RPMI8226 (cell line): ENCODE measurements at places on chromosomes 4 and X.

DNA sequence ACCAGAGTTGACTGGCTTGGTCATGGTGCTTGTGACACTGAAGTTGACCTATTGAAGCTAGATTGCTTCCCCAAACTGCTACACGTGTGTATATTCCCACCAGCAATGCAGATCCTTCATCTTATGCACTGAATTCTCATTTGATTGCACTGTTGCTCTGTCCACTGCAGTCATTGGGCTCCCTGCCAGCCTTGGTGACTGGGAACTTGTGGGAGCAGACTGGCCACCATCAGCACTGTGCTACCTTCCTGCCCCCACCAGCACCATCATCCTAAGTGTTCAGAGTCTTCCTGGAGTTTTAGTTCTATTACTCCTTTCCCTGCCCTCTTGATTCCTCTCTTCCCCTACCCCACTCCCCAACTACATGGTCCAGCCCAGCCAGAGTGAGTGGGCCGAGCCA is 117.7 kb upstream of the PRPS2 start:
- no peak for DNase-seq

- DNase-seq, result no peak
Measured at GRCh38 chr4:93373893-93374860, 454.4 kb upstream of the ATOH1 start.

DNA sequence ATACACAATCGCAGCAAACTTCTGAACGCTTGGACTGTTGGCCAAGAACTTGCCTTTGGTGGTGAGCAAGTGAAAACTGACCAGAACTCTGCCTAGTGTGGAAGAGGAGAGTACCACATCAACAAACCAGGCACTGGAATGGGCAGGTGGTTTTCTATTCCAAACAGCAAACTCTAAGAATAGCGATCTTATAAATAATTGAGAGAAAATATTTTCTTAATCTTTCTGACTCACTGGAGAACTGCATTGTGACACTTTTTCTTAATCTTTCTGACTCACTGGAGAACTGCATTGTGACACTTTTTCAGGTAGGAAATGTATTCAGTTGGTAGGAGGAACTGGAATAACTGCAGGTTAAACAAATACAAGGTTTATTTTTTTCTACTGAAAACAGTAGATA is 57.0 kb upstream of the SORBS2 start:
- DNase-seq, result no peak

DNA sequence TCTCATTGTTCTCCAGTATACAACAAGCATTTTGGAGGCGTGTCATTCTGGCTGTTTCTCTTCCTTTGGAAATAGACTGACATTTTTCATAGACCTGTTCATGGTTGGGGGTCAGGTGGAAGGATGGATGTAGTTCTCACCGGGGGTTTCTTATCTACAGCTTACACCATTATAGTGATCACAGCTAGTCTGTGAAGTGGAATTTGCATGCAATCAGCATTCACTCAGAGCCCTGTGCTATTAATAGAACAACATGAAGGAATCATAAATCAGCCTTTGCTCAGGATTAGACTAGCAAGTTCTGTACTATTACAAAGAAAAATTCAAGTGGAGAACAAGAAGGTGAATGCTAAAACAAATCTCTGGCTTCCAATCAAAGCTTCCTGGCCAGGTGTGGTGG is 132.6 kb upstream of the PUDP start:
- DNase-seq, result no peak

GRCh38 chr4:24662056-24662455 is 77.7 kb upstream of the DHX15 start:
- no peak for DNase-seq

GRCh38 chrX:40310016-40310415 is 212.3 kb upstream of the BCOR start:
- DNase-seq, result no peak

- no peak for DNase-seq
Measured at GRCh38 chrX:107171369-107172102, 34.7 kb downstream of the NUP62CL start.

GRCh38 chr4:148056879-148057278 is 325.0 kb downstream of the ARHGAP10 start:
- DNase-seq, result peak; percentile 93

- no peak for DNase-seq
Measured at GRCh38 chr4:173504181-173504503, 25.9 kb downstream of the HAND2 start.

GRCh38 chr4:174640146-174640545 is 117.9 kb upstream of the HPGD start:
- no peak for DNase-seq

- peak; percentile 50 for DNase-seq
Measured at GRCh38 chrX:64206556-64207162, 1.2 kb upstream of the AMER1 start.

GRCh38 chr4:100504086-100504874 is 13.5 kb downstream of the EMCN start:
- DNase-seq, result no peak

DNA sequence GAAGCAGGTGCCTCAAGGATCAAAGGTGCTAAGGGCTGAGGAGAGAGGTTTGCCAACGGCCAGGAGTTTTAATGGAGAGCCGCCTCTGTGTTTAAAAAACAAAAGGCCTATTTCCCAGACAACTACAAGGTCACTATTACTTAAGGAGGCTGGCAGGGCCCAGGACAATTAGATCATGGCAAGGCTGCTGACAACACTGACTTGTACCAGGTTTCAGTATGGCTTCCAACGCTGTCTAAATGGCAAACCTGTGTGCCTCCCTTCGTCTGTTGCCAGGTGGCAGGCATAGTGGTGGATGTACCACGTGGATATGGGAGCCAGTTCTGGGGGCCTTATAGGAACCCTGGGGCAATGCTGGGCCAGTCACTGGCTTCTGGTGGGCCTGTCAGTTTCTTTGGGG is 41.0 kb downstream of the NSG1 start:
- no peak for DNase-seq

DNA sequence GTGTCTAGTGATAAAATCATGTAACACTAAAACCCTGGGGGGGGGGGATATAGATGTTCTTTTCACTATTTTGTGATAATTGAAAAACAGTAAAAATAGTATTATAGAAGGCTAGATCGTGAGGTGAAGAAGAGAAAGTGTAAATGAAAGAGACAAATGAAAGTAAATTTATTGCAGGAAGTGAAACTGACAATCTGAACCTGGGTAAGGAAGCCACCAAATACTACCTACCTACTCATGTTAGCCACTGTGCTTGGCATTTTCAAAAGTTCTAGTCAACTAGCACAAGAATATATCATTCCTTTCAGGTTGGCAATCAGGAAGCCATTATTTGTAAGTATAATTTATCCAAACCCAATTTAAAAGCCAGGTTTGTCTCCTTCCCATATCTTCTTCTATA is 1366.1 kb downstream of the FAM133A start:
- no peak for DNase-seq

- peak; percentile 55 for DNase-seq
Measured at GRCh38 chr4:1502976-1503375, 96.7 kb upstream of the NKX1-1 start.

DNA sequence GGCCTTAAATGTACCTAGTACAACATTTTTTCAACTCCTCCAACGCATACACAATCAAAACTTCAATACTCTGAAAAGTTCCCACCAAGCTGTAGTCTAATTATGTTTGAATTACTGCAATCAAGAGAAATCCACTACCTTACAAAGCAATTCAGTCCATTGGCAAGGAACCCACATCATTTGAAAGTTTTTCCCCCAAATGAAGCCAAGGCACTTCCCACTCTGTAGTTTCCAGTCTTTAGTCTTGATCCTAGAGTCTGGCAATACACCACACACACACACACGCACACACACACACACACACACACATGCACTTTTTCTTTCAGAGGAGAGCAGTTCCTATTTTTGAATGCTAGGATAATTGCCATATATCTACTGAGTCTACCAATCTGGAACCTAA is 79.6 kb downstream of the ANTXR2 start:
- DNase-seq, result no peak

- DNase-seq, result no peak
Measured at GRCh38 chr4:112348488-112349158, 51.5 kb downstream of the ALPK1 start.

GRCh38 chrX:72255864-72256263 is 17.0 kb upstream of the ERCC6L start:
- DNase-seq, result no peak

DNA sequence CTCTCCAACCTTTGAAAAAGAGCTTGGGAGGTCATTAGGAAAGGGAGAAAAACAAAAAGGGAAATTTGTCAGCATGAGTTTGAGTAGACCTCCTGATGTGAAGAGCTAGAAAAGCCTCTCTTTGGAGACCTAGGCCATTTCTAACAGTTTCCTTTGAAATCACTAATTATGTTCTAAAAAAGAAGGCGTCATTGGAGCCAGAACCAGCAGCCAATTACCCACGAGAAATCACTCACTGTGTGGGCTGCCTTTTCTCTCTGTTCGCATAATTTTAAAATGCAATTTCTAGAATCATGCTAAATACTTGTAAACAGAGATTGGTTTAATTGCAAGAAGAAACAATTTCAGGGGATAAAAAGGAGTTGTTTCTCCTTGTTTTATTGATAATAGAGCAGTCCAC is 246.3 kb upstream of the GATB start:
- DNase-seq, result no peak

DNA sequence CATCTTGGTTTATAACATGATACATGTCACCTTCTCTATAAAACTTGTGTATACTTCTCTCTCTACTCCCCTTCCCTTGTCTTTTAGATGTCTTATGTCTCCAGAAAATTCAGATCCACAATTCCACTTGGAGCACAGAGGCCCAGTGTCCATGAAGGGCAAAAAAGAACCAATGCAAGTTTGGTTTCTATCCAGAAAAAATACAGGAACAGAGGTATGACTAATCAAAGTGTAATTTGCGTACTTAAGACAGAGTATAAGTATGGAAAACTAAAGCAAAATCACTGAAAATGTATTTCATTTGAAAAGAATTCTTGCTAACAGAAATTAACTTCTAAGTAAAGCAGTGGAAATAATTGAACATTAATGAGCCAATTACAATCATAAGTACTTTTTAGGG is 46.2 kb downstream of the GUCY1B1 start:
- no peak for DNase-seq

DNA sequence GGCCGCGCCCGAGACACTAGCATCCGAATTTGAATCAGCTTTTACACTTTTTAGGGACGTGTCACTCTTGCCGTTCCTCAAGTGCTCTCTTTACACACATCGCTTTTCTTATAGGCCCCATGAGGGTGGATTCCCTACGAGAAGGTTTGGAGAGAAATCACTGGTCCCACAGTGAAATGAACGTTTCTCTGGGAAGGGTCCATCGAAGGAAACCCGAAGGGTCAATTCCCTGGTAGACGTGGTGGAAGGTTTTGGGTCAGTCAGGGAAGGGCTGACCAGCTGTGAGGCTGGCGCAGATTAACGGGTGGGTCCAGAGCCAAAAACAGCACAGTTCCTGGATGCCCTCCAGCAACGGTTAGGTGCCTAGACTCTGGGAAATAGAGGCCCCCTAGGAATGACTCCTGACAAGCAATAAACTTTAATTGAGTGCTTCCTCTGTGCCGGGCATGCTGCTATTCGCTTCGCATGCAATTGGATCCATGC is 35.9 kb downstream of the ETDC start:
- DNase-seq, result peak; percentile 3

GRCh38 chr4:43607827-43608461 is 715.4 kb downstream of the GRXCR1 start:
- no peak for DNase-seq

GRCh38 chr4:84099599-84099998 is 399.5 kb downstream of the NKX6-1 start:
- DNase-seq, result no peak

DNA sequence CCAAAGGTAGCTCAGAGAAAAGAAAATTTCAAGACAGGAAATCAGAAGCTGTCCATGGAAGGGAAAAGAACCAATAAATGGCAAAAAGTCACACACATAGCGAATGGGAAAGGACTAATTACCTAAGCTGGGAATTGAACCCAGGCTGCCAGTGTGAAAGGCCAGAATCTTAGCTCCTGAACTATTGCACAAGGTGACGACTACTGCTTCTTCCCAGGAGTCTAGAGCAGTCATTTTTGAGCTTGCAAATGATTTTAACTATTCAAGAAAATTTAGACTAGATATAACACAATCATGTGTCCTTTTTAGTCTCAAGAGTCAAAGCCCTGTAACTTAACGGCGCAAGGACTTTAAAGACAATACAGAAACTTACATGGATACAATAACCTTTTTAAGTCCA is 34.1 kb upstream of the ZNF81 start:
- DNase-seq, result no peak

GRCh38 chrX:41442824-41443550 is 4.2 kb upstream of the NYX start:
- peak; percentile 45 for DNase-seq

DNA sequence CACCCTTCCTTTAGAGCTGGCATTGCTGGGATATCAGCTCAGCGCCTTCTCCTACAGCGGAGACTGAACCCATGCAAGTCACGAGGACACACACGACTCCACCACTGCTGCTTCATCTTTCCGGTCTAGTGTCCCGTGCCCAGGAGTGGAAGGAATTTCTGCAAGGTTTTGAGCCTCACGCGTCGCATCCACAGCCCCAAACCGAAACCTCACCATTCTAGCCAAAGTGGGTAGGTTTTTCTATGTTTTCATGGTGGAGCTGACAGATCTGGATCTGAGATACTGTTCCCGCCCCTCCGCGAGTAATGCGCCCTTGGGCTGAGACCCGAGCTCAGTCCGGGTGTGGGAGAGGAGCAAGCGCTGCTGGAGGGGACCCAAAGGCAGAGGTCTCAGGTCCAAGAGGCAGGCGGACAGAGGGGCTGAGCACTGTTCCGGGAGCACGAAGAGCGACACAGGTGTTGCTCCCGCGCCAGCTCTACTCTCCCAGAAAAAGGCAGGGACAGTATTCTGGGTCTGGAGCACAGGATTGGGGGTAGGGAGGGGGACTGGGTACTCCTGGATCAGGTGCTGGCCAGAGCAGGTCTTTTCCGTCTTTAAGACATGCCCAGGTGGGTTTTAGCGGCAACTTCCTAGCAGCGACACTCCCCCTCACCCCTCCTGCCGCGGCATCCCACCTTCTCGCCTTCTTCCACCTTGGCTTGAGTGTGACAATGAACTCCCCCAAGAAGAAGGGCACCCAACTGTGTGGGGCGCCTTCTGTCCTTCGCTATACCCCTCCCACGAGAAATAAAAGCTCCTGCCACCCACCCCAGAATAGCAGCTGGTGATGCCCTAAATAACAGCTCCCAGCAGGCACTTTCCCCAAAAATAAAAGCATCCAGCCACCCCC is 1.8 kb downstream of the EPHA5 start:
- DNase-seq, result no peak

DNA sequence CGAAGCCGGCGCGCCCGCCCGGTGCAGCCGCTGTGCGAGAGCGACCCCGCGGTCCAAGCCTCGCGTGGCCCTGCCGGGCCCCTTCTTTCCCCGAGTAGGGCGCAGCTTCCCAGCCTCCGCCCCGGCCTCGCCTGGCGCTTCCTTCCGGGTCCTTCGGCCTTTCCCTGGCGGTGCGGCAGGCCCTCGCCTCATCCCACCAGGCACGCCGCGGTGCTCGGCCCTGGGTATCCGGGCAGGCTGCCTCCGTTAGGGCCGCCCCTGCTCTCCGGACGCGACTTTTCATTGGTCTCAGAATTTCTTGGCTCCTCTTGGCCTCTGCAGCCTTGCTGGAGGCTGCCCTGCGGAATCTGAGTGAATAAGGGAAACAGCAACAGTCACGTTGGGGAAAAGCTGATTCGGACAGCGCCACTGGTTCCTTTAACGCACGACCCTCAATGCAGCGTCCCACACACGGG is 429 bp downstream of the UVSSA start:
- DNase-seq, result peak; percentile 80
